ENCODE measurements at places on chromosomes 1 and 21. TPM values are rescaled to one million over a fixed set of nuclear protein-coding genes. Genes with fewer than 3 reads are reported as not detected.
A peak's percentile ranks its signal among the peaks of the same experiment; 100 is the strongest.

Gene CITED4
- 0.62 TPM for total RNA-seq

Gene PTPRC
- total RNA-seq: 4.5 TPM

Gene LRRC7
- total RNA-seq: 303 TPM

Gene ZSWIM5
- total RNA-seq: 22.6 TPM

Gene LMO4
- total RNA-seq: 709 TPM

Gene CYP4Z1
- 0.47 TPM for total RNA-seq

DNA sequence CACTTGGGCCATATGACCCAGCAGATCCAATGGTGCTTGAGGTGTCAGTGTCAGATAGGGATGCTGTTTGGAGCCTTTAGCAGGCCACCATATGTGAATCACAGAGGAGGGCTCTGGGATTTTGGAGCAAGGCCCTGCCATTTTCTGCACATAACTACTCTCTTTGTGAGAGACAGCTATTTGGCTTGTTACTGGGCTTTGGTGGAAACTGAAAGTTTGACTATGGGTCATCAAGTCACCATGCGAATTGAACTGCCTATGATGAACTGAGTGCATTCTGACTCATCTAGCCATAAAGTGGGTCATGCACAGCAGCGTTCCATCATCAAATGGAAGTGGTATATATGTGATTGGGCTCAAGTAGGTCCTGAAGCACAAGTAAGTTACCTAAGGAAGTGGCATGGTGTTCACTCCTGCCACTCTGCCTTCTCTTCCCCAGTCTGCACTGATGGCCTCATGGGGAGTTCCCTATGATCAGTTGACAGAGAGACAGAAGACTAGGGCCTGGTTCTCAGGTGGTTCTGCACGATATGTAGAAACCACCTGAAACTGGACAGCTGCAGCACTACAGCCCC, 447.3 kb downstream of the AGBL4 start:
- no peak for DNase-seq

- DNase-seq: no peak
Observed at GRCh38 chr1:14773396-14774025, 175.0 kb downstream of the KAZN start.

- no peak for DNase-seq
Observed at GRCh38 chr1:3146907-3147306, 77.9 kb downstream of the PRDM16 start.

- DNase-seq: peak; percentile 8
Observed at GRCh38 chr1:22470227-22470626, 18.6 kb downstream of the ZBTB40 start.

DNA sequence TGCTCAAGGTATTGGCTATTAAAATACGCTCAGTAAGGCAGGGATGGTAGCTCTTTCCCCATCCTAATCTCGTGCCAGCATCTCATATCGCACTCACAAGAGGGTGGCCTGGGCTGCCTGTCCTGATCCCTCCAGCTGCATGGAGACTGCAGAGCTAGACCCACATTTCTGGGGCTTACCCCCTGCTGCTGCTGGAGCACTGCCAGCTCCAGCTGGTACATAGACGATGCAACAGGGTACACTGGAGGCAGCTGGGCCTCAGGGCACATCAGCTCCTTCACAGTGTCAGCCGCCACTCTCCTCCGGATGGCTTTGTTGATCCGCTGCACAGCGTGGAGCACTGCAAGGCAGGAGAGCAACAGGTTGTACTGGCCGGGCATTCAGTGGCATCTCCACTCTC, 16.0 kb downstream of the IQGAP3 start:
- no peak for DNase-seq

DNA sequence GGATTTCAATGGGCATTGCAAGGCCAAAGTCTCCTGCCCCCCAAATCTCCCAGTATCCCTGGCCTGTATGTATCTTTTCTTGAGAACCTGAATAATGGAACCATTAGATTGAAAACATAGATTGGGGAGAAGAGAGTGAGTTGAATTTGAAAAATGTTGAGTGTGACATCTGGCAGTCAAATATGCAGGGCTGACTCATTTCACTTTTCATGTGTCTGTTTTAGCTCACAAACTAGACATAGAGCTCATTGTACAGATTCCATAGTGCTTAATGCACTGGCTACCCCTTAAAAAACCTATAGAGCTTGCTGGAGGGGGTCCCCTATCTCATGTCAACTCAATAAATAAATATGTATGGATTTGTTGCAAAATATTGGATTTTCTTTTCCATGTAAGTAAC, 30.8 kb downstream of the DDR2 start:
- DNase-seq: no peak

DNA sequence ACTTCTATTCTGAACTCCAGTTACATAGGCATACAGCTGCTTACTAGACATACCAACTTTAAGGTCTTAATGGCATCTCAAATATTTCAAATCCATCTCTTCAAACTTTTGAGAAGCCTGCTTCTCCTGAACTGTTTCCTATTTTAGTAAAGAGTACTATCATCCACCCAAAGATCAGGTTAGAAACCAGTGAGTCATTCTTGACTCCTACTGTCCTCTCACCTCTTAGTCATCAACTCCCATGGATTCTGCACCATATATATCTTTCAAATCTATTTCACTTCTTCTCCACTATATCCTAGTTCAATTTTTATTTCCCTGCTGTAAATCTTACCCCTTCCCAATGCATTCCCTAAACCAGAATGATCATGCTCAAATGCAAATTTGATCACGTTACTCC, 18.1 kb upstream of the BEND5 start:
- DNase-seq: no peak
